ENCODE measurements at places on chromosomes 4 and X.

DNA sequence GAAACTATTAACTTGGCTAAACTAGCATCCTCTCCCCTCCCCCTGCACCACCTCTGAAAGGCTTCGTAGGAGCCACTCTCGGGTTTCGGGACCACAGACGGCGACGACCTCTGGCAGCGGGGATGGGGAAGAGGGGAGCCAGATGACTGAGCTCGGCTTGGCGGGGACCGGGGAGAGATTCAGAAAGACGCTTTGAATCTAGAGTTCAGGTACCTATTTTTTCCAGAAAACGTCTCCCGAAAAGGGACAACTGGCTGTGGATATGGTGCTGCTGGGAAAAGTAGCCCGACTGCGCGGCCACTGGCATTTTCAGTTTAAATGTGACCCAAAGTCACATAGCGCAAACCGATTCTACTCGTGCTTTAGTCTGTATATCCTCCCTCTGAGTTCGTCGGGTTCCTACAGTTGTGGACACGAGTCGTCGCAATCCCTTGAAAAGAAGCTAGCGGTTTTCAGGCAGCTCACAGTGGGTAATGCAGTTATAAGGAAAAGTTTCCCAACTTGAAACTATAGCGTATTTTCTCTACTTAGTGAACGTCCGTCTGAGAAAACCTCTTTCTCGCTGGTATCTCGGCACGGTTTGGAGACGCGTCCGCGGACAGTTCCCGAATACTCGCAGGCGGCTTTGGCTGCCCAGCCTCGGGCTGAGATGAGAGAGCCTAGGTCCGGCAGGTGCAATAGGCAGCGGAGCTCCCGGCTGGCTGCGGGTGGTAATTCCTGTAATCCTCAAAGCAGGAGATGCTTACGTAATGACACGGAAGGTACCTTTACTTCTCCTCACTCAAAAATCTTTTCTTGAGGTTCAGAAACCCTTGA, 1.3 kb downstream of the PARM1 start:
- no peak for DNase-seq

- no peak for DNase-seq
These were observed 161.3 kb upstream of the USP38 start for GRCh38 chr4:143023239-143023918.

- no peak for DNase-seq
These were observed 16.2 kb downstream of the BOD1L1 start for GRCh38 chr4:13611283-13611842.

DNA sequence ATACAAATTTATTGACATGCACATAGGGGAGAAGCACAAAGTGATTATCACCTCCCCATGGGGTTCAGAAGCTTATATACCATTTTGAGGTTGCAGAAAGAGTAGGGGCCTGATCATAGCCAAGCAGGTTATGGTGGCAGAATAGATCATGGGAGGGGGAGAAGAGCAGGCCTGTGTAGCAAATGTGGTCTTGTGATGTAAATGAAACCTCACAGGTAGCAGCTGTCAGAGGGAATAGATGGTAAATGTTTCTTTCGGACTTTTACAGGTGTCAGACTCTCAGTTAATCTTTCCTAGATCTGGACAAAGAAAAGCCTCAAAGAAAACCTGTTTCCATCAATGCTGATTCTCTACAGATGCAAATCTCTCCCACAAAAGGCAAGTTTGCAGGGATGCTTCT, 84.4 kb downstream of the CFAP299 start:
- no peak for DNase-seq

GRCh38 chrX:134172588-134173259, 64.3 kb upstream of the CCDC160 start:
- DNase-seq = no peak

DNA sequence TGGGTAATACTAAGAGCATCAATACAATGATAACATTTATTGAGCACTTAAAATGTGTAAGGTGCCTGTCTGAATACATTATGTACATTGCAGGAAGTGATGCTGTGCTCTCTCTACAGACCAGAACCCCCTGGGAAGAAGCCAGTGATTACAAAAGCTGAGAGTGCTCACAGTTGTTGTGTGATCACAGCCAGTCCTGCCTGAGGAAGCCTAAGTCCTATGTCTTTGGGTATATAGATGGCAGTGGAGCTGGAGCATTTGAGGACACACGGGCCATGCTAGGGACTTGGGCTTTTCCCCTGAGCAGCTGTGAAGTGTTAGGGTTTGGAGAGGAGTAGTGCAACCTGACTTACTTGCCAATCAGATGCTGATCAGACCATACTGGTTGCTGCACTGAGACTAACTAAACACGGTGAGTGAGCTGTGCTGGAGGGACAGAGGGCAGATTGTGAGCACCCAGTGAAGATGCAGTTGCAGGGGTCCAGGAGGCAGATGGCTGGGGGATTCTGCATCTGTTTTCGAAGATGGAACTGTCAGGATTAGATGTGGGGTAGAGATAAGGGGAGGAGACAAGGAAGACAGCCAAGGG, 60.8 kb upstream of the TBC1D14 start:
- no peak for DNase-seq

- no peak for DNase-seq
These were observed 173.3 kb downstream of the FBXO8 start for GRCh38 chr4:174110180-174110579.

DNA sequence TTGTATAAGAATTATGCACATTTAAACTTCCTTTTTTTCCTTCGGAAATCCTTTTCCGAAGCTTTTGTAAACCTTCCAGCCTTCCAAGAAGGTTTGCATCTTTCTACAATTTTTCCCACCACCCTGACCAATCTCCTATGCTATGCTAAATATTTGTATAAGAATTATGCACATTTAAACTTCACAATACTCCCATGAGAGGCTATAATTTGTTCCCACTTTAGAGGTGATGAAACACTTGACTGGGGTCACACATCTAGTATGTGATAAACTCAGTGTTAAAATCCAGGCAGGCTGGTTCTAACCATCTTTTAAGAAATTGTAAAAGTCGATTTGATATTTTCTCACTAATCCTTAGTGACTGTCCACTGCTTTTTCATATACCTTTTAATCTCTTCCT, 22.1 kb downstream of the NUDT6 start:
- DNase-seq = no peak

- no peak for DNase-seq
These were observed 85.1 kb upstream of the PSAPL1 start for GRCh38 chr4:7519638-7520376.

- DNase-seq = no peak
These were observed 1117.6 kb upstream of the PRKX start for GRCh38 chrX:4830880-4831557.

DNA sequence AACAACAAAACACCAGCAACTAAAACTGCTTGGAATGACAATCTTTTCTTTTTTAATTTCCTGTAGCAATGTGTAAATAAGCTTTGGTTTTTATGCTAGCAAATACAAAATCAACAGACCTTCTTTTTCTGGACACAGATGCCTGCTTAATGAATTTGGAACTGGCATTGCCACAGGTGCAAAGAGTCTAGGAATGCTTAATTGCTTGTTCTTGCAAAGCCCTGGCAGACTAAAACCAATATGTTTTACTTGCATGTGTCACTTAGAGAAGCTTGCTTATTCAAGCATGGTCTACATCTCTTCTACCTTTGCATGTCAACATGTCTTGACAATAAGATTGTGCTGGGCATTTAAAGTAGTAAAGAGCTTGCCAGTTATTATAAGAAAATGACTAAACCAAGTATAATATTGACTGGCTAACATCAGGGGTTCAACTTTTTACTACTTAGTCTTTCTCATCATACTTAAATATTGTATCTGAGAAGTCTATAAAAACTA, 656.7 kb upstream of the NDST4 start:
- DNase-seq = no peak

GRCh38 chrX:41475191-41475590, 28.0 kb downstream of the NYX start:
- DNase-seq = no peak

DNA sequence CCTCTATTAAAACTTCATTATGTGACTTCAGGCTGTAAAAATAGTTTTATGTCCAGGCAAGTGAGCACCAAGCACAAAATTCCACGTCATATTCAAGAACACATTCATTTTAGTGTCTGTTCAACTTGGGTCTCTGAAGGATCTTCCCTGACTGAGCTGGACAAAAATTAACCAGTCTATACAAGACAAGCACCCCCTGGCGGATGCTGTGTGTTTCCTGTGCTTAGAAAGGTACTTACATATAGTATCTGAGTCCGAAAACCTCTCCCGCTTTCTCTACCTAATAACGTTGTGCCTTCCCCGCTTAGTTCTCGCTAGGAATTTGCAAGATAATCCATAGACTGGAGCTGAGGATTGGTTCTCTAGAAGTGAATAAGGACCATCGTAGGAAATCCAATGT, 2214.5 kb upstream of the TENM3 start:
- no peak for DNase-seq

All from ascending aorta (tissue), 2 donors.